Esophagus muscularis mucosa (tissue), 4 donors: ENCODE measurements at places on chromosomes 6 and 20.

- DNase-seq: no peak
Observed at GRCh38 chr6:109472132-109472995, 10.7 kb downstream of the ZBTB24 start.

DNA sequence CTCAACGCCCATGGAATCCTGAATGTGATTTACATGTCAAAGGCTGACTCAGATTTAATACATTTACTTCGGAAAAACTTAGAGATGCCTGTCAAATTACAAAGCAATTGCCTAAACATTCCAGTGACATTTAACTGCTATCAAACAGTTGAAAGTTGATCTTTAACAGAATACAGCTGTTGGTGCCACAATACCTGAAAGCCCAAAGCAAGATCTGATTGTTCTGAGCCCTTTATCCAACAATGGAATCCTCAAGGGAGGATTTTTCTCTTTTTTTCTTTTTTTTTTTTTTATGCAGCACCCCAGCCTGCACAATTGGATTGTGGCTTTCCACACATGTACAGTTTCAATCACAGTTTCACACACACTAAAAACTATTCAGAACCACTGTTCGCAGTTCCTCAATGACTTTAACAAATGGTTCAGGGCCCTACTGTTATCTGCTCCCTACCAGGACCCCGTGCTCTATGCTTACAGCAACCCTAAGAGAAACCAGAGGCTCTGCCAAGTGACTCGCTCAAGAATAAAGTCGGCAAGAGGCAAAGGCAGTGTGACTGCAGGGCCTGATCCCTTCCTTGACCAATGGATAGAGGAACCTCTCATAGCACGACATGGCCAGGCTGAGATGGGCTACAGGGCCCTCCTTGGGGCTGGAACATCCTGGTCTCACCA, 33.3 kb downstream of the EPB41L2 start:
- no peak for DNase-seq

- no peak for DNase-seq
Observed at GRCh38 chr20:49508435-49509199, 26.1 kb upstream of the KCNB1 start.

GRCh38 chr6:134564705-134565104, 246.8 kb upstream of the SGK1 start:
- DNase-seq: no peak

- DNase-seq: no peak
Observed at GRCh38 chr6:40721271-40721952, 134.2 kb upstream of the LRFN2 start.

DNA sequence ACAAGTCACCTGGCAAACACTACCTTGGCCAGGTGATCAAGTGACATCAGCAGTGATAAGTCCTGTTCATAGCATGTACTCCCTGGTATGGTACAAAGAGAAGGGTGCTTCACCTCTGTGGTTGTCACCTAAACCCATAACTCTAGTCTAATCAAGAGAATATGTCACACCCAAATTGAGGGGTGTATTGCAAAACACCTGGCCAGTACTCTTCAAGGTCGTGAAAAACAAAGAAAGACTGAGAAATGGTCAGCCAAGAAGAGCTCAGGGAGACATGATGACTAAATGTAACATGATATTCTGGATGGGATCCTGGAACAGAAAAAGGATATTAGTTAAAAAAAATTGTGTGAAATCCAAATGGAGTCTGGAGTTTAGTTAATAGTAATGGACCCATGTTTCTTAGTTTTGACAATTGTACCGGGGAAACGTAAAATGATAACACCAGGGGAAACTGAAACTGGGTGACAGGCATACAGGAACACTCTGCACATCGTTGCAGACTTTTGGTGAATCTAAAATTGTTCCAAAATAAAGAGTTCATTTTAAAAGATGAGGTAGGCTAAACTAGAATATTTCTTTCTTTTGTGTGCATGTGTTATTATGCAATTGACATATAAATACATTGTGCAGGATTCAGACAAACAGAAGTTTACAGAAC, 262.0 kb downstream of the CDC5L start:
- DNase-seq: no peak

- DNase-seq: no peak
Observed at GRCh38 chr6:40606526-40606925, 19.4 kb upstream of the LRFN2 start.

GRCh38 chr6:35089935-35090505, 51.1 kb downstream of the TCP11 start:
- DNase-seq: no peak

DNA sequence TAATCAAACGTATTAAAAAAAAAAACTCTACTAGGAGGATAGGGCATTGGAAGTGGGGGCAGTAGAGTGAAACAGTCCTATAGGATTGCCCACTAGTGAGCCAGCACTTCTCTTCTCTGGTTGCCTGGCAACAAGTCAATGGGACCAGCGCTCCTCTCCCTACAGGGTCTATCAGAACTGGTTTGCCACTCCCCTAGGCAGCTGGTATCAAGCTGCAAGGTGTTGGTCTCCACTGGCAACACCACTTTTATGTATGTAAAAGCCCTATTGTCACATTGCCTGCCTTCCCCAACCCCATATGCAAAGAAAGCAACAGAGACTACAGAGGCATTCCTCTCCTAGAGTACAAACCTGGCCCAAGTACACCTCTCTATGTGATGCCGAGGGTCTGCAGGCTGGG, 166.9 kb upstream of the MCHR2 start:
- DNase-seq: no peak

- DNase-seq: no peak
Observed at GRCh38 chr6:137677709-137678108, 183.5 kb upstream of the OLIG3 start.

DNA sequence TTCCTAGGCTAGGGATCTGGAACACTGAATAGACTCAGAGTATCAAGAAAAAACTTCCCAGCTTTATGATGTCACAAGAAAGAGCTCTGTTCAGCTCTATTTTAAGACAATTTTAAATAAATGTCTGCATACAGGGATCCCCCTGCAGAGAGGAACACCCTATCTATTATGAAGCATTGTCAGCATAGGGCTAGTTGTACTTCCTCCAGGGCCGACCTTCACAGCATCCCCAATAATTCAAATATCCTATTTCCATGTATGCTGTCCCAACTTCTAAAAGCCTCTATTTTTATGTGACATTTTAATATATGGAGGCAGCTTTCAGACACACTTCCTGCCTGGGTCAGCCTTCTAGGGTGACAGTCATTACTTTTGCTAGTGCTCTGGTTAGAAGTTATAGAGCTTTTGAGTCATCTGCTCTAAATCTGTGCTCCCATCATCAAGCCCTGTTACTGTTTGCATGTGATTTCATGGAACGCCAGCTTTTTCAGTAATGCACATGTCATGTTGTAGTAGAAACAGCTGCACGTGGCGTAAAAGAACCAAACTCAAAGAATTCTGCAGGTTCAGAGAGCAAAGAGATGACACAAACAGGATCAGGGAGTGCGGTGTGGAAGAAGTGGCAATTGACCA, 189.2 kb downstream of the ADGB start:
- DNase-seq: no peak

DNA sequence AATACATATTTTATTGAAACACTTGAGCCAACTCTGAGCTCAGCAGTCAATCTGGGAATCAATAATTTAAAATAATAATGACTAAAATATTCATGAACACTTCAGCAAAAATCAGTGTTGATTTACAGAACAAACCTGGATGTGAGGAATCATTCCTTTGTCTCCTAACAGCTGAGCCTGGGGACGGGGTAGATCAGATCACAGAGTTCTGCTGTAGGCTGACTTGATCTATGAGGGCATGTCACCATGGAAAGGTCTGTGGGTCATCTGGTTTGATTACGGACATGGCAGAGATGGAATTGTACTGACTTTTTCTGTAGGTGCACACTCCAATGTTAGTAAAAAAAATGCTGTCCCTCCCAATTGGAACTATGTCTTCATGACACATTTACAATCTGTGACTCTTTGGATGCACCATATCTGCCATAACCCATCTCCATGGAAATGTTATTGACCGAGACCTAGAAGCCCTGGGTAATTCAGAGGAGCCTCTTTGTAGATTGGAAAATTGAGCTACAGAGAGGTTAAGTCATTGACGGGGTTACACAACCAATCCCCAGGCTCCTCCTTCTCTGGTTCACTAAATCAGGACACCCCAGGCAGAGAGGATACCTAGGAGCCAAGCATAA, 114.1 kb downstream of the DOK5 start:
- no peak for DNase-seq

DNA sequence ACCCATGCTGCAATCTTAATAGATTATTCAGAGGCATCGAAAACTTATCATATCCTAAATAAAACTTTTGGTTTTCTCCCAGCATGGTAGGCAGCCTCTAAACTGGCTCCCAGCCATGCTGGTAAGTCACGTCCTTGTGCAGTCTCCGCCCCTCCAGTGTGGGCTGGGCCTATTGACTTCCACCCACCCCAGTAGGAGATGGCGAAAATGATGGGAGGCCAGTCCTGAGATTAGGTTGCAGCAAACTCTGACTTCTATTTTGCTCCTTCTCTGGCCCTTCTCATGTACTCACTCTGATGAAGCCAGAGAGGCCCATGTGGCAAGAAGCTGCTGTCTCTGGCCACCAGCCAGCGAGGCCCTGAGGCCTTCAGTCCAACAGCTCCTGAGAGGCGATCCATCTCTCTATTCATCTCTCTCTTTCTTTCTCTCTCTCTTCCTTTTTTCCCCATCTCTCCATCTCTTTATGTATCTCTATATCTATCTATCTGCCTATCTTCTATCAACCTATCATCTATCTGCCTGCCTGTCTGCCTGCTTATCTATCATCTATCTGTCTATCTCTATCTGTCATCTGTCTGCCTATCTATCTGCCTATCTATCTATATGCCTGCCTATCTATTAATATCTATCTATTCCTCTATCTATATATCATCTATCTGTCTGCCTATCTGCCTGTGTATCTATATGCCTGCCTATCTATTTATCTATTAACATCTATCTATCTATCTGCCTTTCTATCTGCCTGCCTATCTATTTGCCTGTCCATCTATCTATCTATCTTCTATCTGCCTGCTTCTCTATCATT, 52.7 kb upstream of the STX16 start:
- no peak for DNase-seq

DNA sequence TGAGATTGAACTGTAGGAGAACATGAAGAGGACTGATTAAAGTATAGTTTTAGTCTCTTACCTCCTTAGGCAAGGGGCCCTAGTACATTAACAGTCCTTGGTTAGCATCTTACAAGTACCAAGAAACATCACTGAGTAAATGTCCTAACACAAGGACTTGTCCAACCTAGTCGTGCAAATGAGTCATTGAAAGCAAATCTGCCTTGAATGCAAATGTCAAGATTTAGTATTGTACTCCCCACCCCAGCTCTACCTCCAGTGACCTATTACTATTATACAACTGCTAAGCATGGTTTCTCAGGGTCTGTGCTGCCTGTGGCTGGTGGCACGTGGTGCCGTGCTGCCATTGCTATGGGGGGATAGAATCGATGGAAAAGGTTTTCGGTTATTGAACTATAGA, 138.4 kb downstream of the PLCB4 start:
- DNase-seq: peak; percentile 68

DNA sequence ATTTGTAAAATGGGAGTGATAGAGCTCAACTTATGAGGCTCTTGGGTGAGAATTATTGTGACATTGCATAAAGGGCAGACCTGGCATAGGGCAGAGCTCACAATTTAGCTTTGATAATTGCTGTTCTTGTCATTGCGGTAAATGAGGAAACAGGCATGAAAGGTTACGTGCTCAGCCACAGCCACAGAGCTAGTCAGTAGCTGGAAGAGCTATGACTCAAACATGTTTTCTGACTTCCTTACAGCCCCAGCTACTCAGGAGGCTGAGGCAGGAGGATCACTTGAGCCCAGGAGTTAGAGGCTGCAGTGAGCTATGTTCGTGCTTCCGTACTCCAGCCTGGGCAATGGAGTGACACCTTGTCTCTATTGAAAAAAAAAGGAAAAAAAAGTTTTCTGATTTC, 3.5 kb upstream of the GHRH start:
- no peak for DNase-seq

DNA sequence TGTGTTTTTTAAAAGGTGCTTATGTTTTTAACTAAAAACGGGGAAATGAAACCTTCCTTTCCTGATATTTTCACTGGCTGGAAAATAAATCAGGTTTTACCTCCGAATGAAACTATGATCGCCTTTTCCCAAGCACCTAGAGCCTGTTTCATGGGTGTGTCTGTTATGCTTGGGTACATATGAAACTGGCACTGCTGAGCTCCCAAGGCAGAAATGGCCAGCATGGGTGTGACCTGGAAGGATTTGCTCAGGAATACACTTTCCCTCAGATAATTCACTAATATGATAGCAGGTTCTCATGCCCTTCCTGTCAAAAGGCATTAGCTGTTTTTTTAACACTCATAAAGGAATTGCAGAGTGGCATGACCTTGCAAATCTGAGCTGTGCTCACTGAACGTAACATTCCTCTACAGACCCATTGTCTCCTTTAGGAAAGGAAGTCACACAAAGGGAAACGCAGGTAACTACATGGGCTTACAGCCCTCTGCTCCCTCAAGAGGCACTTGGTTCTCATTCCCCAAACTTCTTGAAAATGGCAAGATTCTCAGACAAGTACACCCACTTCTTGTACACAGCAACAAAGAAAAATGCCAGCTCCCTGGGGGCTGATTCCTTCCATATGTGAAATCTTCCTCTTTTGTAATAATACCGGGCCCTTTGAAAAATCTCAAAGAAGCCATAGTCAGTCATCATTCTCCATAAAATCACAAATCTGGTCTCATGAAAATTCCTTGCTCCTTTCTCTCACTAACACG, 72.7 kb downstream of the METTL24 start:
- DNase-seq: no peak

DNA sequence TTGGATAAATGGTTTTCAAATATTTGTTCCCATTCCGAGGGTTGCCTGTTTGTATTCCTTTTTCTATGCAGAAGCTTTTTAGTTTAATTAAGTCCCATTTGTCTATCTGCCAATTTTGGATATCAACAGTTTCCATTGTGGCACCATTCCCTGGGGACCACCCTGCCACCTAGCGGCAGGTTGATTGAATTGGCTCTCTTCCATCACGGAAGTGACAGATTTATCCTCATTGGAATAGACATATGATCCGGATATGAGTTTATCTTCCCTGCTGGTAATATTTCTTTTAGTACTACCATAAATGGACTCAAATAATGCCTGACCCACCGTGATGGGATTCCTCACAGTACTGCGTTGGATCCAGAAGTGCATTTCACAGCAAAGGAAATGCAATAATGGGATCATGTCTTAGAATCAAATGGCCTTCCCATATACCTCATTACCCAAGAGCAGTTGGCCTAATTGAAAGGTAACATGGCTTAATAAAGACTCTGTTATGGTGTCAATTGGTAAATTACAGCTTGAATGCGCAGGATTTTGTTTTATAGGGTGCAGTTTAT, 327.0 kb downstream of the BMP2 start:
- DNase-seq: no peak

- DNase-seq: no peak
Observed at GRCh38 chr6:158663625-158664165, 13.8 kb downstream of the SYTL3 start.
